ENCODE measurements at places on chromosomes 1 and 21.

- DNase-seq = no peak
These were observed 400 bp downstream of the NCF2 start for GRCh38 chr1:183589874-183590243.

- no peak for DNase-seq
These were observed 22.1 kb upstream of the COL16A1 start for GRCh38 chr1:31725777-31726535.

GRCh38 chr1:33339413-33339812, 18.5 kb upstream of the A3GALT2 start:
- no peak for DNase-seq

DNA sequence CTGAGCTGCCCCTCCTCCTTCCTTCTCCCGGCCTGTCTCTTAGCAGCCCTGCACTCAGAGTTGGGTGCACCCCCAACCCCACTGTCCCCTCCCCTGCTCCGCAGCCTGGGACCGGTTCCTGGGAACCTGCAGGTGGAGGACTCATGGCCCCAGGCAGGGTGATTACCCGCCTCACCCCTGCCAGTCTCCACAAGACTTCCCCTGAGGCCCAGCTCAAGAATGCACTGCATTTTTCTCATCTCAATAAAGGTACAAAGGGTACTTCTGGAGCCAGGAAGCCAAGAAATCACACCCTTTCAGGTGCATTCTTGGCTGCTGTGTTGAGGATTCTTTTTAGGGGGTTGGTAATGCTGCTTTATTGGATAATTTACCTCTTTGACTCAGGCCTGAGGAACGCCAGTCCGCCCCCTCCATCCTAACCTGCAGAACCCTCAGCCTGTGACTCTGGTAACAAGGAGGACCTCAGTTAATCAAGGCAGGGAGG, 126.3 kb upstream of the TMPRSS2 start:
- DNase-seq = no peak

DNA sequence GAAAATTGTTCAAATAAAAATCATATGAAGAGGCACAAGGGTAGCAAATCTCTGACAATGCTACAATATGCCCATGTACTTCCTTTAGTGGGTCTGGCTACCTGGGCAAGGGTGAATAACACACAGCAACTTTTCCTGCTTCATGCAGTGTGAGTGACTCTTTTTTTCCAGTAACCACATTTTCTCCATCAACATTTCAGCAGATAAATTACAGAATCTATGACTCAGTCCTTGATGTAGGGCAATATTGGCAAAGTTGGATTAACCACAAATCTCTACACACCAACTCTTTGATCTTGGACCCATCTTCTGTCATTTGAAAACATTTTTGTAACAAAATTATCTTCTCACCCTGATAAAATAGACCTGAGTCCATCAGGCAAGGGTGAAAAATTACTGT, 31.7 kb downstream of the ERICH3 start:
- no peak for DNase-seq

GRCh38 chr1:162846256-162847212, 14.4 kb downstream of the CCDC190 start:
- no peak for DNase-seq

GRCh38 chr1:53130878-53131589, 11.4 kb downstream of the SLC1A7 start:
- DNase-seq = no peak

GRCh38 chr1:34713443-34713842, 41.4 kb upstream of the GJB5 start:
- DNase-seq = no peak

GRCh38 chr1:53257454-53258081, 19.2 kb upstream of the MAGOH start:
- DNase-seq = no peak

GRCh38 chr1:92329347-92330129, 30.7 kb downstream of the RPAP2 start:
- no peak for DNase-seq

DNA sequence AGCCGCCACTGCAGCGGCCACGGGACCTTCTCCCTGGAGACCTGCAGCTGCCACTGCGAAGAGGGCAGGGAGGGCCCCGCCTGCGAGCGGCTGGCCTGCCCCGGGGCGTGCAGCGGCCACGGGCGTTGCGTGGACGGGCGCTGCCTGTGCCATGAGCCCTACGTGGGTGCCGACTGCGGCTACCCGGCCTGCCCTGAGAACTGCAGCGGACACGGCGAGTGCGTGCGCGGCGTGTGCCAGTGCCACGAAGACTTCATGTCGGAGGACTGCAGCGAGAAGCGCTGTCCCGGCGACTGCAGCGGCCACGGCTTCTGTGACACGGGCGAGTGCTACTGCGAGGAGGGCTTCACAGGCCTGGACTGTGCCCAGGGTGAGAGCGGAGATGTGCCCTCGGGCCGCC, 11.7 kb downstream of the TNN start:
- no peak for DNase-seq

GRCh38 chr1:9207715-9208114, 26.9 kb upstream of the H6PD start:
- DNase-seq = no peak

DNA sequence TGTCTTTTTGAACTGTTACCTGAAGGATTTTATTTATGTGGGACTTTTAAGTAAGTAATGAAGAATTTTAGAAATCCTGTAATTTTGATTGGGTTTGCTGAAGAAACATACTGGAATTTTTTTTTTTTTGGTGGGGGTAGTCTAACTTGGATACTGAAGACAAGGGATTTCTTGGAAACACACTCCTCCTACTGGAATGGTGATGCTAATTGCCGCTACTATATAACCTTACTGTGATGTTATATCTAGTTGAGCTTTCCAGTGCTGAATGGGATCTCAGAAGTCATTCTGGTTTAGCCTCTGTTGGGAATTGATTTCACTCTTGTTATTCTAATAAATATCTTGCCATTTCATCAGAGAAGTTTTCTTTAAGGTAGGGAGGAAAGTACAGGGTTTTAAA, 8.4 kb downstream of the PPP2R5A start:
- DNase-seq = no peak

- DNase-seq = no peak
These were observed 63.1 kb downstream of the KIF21B start for GRCh38 chr1:200960236-200960947.

- DNase-seq = peak; percentile 67
These were observed 773 bp upstream of the DDX59 start for GRCh38 chr1:200670242-200671118.

- no peak for DNase-seq
These were observed 220.5 kb upstream of the SGIP1 start for GRCh38 chr1:66313429-66313828.

- no peak for DNase-seq
These were observed 55.3 kb downstream of the CDKN2C start for GRCh38 chr1:51025374-51025773.

GRCh38 chr1:1122981-1123480, 7.1 kb upstream of the C1orf159 start:
- DNase-seq = no peak

DNA sequence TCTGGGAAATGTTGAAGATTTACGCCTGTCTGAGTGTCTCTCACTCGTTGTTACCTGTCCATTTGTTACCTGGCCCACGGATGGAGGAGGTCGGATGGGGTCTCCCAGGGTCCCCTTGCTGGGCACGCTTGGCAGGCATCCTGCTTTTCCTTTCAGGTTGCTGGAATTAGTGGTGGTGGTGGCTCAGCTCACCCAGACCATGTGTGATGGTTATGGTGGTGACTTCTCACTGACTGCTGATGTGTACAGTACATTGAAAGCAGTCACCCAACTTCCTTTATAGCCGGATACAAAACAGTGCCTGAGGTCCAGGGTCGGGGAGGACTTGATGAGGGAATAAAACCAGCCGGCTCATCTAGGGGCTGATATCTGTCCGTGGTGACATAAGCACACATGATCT, 19.5 kb downstream of the MAPKAPK2 start:
- no peak for DNase-seq

DNA sequence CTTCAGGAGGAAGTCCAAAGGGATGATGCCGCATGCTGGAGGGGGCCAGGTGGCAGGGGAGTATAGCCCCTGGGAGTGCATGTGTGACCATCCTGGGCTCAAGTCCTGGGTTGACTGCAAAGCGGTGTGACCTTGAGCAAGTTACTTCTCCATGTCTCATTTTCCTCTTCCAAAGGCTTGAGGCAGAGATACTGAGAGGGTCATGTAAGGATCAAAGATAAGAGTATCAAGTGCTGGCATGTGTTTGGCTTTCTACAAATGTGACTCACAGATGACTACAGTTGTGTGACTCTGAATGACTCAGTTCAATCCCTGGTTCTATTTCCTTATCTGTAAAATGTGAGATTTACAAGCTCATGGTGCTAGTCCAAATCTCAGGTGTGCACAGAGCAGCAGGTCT, 26.1 kb downstream of the PROK1 start:
- no peak for DNase-seq

DNA sequence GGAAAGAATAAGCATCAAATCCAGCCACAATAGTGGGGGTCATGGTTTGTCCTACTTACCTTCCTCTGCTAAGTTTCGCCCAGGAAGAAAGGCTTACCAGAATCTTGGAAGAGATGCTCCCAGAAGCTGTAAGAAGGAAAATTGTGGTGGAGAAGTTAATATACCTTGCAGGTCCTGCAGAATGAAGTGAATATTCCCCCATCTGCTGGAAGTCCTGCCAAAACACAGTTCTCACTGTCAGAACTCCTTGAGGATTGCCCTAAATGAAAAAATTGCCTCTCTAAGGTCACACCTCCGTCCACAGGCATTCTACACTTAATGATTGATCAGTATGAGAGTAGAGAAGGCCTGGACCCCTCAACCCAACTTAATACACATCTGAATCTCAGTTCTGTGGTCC, 78.4 kb upstream of the RGS21 start:
- DNase-seq = no peak

DNA sequence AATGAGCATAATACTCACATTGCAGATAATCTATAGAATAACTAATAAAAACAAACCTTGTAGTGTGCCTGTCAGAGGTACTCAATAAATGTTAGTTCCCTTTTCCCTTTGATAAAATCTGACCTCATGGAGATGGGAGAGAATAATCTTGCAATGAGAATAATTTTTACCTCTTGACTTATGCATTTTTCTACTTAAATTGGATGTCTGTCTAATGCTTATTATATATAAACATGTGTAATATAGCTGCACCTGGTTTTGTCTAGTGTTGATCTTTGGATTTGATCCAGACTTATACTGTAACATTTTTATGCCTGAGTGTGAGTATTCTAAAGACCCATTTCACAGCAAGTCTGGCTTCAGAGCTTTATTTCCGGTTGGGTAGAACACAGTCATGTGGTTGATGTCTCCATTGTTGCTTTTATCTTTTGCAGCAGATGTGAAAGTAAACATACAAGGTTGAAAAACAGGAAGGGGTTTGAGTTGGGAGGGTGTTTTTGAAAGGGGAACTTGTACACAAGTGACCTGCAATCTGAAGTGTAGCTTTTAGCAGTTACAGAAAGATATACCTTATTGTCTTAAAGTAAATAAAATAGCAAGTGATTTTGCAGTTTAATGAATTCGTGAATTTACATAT, 12.4 kb downstream of the EPB41 start:
- DNase-seq = no peak

- DNase-seq = peak; percentile 67
These were observed 17.2 kb downstream of the CASZ1 start for GRCh38 chr1:10779201-10779600.

DNA sequence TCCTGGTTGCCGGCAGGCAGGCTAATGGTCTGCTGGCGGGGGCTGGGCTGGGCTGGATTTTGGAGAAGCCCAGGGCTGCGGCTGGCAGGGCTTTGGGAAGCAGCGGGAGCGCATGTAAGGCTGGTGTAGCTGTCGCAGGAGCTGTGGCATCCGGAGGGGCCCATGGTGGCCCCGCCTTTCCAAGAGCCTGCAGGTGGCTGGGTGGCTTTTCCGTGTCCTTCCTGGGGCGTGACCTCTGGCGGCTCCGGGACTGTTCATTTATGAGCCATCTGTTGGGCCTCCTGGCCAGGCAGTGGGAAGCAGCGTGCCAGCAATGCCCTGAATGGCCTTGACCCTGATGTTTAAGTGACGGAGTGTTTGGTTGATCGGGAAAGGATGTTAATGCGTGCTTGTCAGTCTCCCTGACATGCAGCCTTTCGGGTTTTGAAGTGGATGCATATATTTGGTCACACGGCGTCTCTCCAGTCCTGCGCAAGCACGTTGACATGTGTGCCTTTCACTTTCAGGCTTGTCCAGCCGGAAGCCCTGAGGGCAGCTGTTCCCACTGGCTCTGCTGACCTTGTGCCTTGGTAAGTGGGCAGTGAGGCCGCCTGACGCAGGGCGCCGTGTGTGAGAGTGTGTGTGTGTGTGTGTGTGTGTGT, 38.5 kb downstream of the AGPAT3 start:
- no peak for DNase-seq

DNA sequence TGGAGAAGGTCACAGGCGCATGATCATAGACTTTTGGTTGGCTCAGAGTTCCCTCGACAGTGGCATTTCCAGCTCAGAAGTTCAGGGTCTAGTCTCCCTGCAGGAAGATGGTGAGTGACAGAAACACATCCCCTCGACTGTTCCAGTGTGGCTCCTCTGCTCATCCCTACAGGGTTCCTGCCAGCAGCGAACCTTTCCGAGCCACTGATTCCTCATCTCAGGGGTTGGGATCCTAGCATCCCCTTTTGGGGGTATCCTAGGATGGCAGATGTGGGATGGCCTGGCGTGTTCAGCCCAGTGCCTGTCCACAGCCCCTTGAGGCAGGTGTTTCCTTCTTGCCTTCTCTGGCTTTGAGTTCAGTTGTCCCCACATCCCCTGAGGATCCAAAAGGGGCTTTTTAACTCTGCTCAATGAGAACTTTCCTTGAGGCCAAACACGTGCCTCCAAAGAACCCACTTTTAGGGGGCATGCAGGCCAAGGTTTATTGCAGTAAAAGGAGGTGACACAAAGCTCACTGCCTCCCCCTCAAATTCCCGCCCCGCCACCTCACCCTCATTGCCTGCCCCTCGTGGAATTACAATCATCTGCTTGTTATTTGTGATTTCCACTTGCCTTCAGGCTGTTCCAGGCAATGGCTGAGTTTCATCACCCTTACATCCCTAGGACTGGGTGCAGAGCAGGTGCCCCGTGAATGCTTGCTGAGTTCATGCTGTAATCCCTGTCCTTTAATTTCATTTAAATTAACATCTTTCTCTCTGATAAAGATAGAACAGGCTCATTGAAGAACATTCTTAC, 440.7 kb downstream of the CAMTA1 start:
- no peak for DNase-seq

- no peak for DNase-seq
These were observed 6.9 kb upstream of the PRSS38 start for GRCh38 chr1:227808566-227808965.

DNA sequence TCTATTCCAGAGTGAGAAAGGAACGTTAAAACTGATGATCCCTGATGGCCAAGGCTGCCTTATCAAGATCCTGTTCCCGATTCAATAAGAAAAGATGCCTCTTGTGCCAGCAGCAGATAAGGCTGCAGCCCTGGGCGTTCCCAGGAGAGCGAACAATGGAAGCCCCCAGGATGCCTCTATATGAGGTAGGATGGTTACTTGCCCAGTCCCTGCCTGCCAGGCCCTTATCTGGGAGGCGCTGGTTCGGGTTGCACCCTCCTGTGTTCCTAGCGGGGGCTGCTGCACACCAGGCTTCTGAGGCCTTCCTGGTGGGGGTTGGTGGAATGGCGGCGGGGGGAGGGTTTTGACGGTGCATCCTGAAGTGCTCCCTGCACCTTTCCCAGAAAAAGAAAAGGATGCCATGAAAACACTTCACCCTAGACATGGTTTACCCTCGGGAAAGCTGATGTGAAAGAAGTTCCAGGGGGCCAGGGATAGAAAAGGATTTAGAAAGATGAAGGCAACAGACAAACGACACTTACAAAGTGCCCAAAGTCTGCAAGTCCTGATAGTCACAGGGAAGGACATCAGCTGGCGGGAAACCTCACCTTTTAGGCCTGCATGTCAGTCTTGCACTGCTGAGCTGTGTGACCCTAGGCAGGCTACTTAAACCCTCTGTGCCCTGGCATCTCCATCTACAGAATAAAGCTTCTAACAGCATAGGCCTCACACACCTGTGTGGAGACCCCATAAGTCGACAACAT, 100.3 kb downstream of the KCNJ15 start:
- DNase-seq = no peak
